Fibroblast of skin of right quadriceps (primary cell): ENCODE measurements at places on chromosomes 12 and 14.

DNA sequence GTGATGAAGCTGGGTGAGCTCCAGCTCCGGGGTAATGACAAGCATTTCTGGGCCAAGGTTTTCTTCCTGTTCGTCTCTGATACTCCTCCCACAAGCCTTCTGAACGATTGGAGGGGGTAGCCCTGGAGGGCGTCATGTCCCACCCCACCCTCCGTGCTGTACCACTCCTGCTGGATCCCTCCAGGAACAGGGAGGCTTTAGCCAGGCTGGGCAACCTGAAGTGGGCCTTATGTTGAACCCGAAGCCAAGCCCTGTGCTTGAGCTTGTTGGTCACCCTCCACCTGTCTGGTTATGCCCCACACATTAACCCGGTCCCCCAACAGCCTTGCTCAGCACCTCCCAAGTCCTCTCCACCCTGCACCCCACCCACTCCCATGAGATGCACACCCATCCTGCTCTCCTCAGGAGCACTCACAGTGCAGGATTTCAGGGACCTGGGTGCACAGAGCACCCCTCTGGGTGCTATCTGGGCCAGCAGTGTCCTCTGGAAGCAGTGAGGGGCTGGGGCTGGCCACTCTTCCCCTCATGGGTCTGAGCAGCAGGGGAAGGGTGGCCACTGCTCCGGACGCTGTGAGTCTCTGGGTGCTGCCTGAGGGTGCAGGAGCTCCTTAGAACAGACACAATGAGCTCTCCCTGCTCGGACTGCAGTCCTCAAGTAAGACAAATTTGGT lies 6.8 kb upstream of the KRT83 start:
- DNase-seq: no peak

DNA sequence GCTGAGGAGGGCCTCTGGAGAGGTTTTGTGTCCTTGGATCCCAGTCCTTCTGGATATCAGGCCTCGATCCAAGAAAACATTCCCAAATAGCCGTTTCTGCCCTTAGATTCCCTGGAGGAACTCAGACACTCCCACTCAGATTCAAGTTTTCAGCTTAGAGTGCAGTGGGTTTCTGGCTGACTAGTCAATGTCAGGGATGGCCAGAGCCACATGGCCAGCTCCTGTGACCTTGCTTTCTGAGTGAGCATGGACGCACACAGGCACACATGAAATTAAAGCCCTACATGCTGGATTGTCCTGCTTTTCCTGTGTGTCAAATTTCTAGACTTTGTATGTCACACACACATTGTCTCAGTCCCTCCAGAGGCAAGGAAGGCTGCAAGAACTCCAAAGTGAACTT lies 86.2 kb downstream of the TNFAIP2 start:
- DNase-seq: no peak

- DNase-seq: no peak
These were observed 25.8 kb downstream of the DAO start for GRCh38 chr12:108905725-108906124.

GRCh38 chr12:12159988-12160387 lies 89.2 kb downstream of the BCL2L14 start:
- peak; percentile 47 for DNase-seq

GRCh38 chr14:74891870-74892269 lies 10.2 kb downstream of the DLST start:
- DNase-seq: no peak

DNA sequence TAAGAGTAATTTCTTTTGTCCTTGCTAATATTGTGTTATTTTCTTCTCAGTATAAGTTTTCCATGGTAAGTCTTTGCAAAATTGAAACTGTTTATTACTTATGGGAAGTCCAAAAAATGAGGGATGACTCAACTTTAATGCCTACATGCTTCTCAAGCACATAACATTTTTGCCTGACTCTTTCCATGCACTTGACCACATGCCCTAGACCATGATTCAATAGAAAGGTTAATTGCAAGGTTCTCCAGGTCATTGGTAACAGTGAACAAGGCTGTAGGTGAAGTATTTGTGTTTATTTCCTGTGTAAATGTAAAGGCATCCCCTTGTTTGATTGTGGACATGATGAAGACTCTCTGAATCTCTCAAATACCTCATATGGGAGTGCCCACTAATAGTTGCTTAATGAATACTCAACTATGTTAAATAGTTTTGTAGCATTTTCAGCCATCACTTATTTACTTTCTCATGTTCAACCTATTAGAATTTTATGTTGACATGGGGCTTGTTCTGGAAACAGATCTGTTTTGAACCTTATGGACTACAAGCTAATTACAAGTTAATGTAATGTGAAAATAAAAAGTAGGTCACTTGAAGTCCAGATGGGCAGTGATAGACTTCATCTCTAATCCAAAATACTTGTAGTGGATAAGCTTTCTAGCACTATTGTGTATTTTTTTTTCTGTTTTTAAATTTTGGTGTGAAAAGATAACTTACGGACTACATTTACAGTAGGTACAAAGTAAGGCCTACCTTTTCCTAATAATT lies 131.7 kb downstream of the TMTC2 start:
- DNase-seq: no peak

- no peak for DNase-seq
These were observed 315.3 kb downstream of the MED13L start for GRCh38 chr12:115962216-115962615.

DNA sequence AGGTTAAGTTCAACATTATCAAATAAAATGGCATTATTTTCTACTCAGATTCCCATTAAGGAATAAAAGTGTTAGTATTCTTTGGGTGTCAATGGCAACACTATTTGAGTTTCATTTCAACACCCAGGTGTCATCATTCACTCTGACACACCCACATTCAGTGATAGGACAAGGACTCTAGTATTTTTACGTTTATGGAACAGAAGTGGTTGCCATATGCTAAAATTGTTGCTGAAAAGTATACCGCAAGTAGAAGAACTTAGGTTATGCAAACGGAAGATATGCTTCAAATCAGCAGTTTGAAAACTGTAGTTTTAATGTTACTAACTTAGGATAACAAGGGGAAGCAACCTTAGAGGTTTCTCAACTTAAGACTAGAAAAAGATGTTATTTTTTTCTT lies 20.0 kb upstream of the SGPP1 start:
- no peak for DNase-seq

DNA sequence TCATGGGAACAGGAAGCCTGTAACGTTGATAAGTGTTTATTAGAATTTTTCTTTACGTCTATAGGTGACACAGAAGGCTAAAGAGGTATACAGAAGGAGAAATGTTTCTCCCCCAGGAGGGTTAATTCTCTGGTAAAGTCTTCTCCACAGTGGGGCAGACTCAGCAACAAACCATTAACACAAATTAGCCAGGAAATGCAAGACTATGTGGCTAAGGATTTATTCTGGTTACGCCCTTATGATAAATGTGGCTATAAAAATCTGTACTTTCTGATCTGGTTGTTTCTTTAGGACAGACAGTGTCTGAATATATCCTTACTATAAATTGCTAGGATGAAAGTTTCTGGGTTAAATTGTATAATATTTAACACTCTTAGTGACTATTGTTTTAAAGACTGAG lies 423.3 kb downstream of the FLRT2 start:
- DNase-seq: no peak

GRCh38 chr12:82955043-82955442 lies 268.3 kb downstream of the TMTC2 start:
- no peak for DNase-seq

- DNase-seq: no peak
These were observed 40.7 kb upstream of the ANO4 start for GRCh38 chr12:100753837-100754236.

DNA sequence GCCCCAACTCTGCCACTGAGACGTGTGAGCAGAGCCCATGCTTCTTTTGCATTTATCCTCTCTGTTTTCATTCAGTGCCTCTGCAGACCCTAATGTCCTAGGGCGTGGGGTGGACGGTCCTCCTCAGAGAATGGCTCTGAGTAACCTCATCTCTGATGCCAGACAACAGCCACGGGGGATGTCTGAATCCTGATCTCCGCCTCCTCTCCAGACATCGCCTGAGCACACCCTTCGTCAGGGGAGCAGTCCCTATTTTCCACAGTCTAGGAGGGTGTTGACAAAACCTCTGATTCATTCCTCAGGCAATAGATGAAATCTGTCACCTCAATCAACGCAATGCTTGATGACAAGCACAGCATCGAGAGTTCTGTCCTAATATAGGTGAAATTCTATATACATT lies 109.2 kb upstream of the DYRK2 start:
- DNase-seq: no peak

- DNase-seq: no peak
These were observed 52.1 kb downstream of the APAF1 start for GRCh38 chr12:98697209-98697608.

- DNase-seq: peak; percentile 47
These were observed 200.3 kb downstream of the KTN1 start for GRCh38 chr14:55780156-55780946.

DNA sequence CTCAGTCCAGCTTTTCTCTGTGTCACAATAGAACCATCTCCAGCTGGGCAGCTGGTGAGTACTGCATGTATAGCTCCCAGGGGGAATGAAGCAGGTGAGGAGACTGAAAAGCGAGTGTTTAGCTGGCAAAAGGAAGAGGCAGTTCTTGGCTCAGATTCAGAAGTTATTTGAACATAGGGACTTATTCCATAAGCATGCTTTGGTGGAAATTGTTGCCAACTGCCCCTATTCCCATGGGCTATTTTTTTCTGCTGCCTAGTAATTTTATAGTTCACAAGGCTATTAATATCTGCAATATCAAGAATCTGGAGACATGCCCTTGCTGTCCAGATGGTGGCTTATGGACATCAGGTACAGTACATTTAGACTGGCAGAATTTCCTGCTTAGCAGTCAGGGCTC lies 1112.7 kb downstream of the LRFN5 start:
- no peak for DNase-seq

- DNase-seq: no peak
These were observed 3.6 kb downstream of the TNS2 start for GRCh38 chr12:53053218-53054111.

GRCh38 chr14:90512329-90512991 lies 115.6 kb downstream of the CALM1 start:
- no peak for DNase-seq

- DNase-seq: no peak
These were observed 27.8 kb downstream of the FBXL14 start for GRCh38 chr12:1566449-1567135.

DNA sequence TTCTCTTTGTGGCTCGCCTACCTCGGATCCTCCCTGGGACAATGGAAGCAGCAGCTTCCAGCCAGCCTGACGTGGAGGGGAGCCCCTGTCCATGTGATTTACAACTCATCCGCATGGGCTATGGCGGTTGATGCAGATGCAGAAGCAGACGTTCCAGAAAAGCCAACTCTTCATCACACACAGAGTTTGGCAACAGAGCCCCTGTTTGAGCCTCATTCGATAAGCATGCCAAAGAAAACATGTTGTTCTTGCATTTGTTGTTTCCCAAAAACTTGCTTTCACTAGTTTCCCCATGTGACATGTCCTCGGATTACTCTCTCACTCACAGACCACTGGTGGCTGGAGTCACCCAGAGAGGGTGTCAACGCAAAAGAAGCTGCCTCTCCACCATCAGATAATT lies 16.4 kb upstream of the TC2N start:
- no peak for DNase-seq

DNA sequence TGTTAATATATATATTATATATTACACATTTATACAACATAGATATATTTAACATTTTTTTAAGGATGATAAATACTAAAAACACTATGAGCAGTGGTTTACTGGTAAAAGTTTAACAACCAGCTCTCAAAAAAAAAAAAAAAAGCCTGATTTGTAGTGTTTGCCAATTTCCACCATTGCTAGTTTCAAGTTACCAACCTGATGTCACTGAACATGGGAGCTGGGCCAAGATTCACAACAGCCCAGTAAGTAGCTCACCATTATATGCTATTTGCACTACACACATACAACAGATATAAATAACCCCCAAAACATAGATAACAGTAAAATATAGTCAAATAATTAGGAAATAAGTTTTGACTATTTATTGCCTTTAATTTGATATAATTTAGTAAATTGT lies 28.9 kb upstream of the TMX1 start:
- peak; percentile 31 for DNase-seq

- DNase-seq: no peak
These were observed 120.3 kb downstream of the GPR135 start for GRCh38 chr14:59344691-59345455.

DNA sequence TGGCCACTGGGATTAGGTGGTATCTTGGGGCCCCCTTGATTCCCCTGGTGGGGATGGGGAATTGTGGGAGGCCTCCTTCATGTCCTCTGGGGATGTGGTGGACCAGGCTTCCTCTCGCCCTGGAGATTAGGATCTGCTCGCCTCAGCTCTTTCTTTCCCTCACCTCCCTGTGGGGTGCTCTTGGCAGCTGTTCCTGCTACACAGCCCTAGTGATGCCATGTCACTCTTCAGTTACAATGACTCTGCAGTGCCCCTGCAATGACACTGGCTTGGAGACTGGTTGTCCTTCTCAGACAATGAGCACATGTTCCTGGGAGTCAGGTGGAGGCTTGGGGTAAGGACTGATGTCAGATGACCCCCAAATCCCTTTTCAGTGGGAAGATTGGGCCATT lies 83.9 kb downstream of the ADCK1 start:
- DNase-seq: no peak

- peak; percentile 10 for DNase-seq
These were observed 325.9 kb upstream of the LRFN5 start for GRCh38 chr14:41280745-41281144.

- no peak for DNase-seq
These were observed 10.1 kb downstream of the MYRFL start for GRCh38 chr12:69835081-69835480.

DNA sequence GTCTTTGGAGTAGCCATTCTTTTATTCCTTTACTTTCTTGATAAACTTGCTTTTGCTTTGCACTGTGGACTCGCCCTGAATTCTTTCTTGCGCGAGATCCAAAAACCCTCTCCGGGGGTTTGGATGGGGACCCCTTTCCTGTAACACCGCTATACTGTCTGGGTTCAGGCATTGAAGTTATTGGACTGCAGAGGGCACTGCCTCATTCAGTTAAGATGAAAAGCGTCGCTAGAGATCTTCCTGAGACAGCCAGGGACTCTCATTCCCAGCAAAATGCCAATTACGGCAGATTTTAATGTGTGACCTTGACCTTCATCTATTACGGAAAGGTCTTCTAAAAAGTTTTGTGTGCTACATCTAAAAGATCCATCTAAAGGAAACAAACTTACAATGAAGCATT lies 17.3 kb upstream of the RIMKLB start:
- DNase-seq: no peak

GRCh38 chr12:60693019-60693626 lies 1097.3 kb downstream of the SLC16A7 start:
- DNase-seq: no peak

DNA sequence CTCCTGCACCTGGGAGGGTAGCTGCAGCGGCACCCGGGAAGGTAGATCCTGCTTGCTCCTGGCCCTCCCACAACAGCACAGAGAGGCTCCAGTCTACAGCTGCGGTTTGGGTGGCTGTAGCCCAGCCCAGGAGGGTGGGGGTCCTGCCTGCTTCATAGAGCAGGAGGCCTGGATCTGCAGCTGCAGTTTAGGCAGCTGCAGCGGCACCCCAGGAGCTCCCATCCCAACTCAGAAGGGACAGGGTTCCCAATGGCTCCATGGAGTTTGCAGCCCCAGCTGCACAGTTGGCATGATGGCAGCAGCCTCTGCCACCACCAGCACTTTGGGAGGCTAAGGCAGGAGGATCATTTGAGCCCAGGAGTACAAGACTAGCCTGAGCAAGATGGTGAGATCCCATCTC lies 38.5 kb downstream of the TIMELESS start:
- no peak for DNase-seq
